Diencephalon (tissue), 1 donor: ENCODE measurements at places on chromosomes 7 and 10. TPM values are rescaled to one million over a fixed set of nuclear protein-coding genes. Genes with fewer than 3 reads are reported as not detected.

Gene PKD2L1
- 0.46 TPM for total RNA-seq

Gene MYL7
- not detected for total RNA-seq

Gene PON2
- 141 TPM for total RNA-seq

Gene IKZF1
- 3.7 TPM for total RNA-seq

Gene NPY
- 42.9 TPM for total RNA-seq

Gene EGFR
- total RNA-seq: 24.0 TPM

Gene OR2A1
- total RNA-seq: not detected
